ENCODE measurements at places on chromosomes 12 and 14. TPM values are rescaled to one million over a fixed set of nuclear protein-coding genes. Genes with fewer than 3 reads are reported as not detected.

GALNT8 gene
- polyA plus RNA-seq: not detected

OR6C2 gene
- not detected for polyA plus RNA-seq

ISCA2 gene
- polyA plus RNA-seq: 61.7 TPM

AKAP5 gene
- not detected for polyA plus RNA-seq

MANSC4 gene
- not detected for polyA plus RNA-seq

GUCY2C gene
- 0.14 TPM for polyA plus RNA-seq

All from CD14-positive monocyte (primary cell).